ENCODE measurements at places on chromosomes 6 and 20.

- DNase-seq = no peak
Measured at GRCh38 chr20:62737271-62737811, 28.7 kb downstream of the NTSR1 start.

DNA sequence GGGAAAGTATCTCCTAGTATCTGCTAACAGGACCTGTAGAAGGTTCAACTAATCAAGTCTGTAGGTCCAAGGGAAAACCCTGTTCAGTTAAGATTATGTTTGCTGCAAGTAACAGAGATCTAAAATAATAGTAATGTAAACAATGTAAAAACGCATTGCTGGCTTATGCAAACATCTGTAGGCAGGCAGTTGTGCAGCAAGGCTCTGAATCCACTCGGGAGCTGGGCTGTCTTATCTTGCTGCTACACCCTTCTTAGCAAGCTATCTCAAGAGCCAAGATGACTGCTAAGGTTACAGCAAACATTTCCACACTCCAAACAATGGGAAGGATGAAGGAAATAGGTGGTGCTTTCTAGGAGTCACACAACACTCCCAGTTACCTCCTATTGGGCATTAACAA, 397.3 kb upstream of the NRSN1 start:
- no peak for DNase-seq

DNA sequence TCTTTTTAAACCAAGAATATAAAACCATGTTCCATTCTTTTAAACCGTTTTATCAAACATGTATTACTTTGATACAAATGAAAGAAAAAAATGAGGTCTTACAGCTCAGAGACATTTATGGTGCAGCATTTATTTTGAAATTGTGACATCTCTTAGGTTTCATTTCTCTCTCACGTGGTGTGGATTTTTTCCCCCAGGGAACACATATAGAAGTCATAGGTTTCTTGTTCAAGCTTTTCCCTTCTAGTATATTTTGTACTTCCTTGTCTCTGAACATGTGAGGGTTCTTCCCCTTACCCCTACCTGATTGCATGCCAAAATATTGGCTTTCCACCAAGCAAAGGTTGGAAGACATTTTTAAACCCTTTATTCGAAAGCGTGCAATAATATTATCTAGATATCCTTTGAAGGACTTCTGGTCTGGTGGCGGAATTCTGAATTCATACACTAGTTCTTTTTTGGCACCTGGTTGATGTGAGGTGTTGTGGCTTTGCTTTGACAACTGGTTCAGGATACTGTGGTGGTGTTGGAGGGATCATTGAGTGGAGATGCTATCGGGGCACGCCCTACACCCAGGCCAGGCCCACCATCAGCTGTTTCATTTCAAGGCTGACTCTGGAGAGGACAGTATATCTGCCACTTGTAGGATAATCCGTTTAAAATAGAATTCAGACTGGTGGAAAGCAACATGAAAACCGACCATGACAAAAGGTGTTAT, 5.6 kb upstream of the FAM50B start:
- DNase-seq = no peak

GRCh38 chr6:122429323-122429722, 29.9 kb downstream of the HSF2 start:
- DNase-seq = no peak

DNA sequence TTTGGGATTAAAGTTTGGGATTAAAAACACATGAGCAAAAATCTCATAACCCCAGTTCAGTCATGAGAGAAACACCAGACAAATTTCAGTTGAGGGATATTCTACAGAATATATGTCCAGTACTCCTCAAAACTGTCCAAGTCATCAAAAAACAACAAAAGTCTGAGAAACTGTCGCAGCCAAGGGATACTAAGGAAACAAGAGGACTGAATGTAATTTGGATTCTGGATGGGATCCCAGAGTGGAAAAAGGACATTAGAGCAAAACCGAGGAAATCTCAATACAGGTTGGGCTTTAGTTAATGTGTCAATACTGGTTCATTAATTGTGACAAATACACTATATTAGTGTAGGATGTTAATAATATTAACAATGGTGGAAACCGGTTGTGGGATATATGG, 219.3 kb downstream of the BCKDHB start:
- DNase-seq = no peak

DNA sequence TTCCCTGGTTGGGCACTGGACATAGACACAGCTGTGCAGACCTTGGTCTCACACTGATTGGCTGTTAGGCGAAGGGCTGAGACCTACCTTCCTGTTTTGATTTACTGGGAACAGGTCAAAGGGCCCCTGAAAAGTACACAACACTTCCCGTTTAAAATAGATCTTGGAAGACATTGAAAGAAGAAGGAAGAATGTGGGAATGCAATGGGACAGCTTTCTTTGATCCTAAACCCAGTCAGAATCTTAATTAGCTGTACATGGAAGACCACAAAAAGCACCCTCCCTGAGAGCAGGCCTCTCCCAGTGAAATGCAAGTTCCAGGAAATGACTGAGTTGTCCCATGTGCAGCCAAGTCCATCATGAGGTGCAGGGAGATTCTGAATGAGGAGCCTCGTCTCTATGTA, 83.6 kb upstream of the EXOC2 start:
- no peak for DNase-seq

- DNase-seq = no peak
Measured at GRCh38 chr6:132525866-132526265, 12.2 kb upstream of the TAAR9 start.

GRCh38 chr6:38603496-38603895, 36.2 kb downstream of the BTBD9 start:
- DNase-seq = no peak

GRCh38 chr20:54305421-54305820, 97.5 kb downstream of the PFDN4 start:
- DNase-seq = no peak

- DNase-seq = no peak
Measured at GRCh38 chr20:19211252-19211651, 1.2 kb upstream of the SLC24A3 start.

GRCh38 chr20:62629864-62630470, 12.3 kb upstream of the SLCO4A1 start:
- DNase-seq = no peak

GRCh38 chr20:44241796-44242195, 5.3 kb upstream of the GDAP1L1 start:
- no peak for DNase-seq

DNA sequence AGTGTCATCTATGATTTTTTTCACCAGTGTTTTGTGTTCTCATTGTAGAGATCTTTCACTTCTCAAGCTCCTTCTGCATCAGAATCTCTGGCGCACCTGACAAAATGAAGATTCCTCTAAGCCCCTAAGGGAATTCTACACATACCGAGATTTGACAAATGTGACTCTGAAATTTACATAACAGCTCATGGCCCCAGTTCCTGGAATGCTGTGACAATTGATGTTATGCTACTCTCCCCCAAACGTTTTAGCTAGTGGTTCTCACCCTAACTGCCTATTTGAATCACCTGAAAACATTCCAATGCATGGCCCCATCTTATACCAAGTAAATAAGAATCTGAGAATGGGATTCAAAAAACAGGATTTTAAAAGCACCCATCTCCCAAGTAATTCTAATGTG, 162.1 kb upstream of the FKBP1C start:
- no peak for DNase-seq

DNA sequence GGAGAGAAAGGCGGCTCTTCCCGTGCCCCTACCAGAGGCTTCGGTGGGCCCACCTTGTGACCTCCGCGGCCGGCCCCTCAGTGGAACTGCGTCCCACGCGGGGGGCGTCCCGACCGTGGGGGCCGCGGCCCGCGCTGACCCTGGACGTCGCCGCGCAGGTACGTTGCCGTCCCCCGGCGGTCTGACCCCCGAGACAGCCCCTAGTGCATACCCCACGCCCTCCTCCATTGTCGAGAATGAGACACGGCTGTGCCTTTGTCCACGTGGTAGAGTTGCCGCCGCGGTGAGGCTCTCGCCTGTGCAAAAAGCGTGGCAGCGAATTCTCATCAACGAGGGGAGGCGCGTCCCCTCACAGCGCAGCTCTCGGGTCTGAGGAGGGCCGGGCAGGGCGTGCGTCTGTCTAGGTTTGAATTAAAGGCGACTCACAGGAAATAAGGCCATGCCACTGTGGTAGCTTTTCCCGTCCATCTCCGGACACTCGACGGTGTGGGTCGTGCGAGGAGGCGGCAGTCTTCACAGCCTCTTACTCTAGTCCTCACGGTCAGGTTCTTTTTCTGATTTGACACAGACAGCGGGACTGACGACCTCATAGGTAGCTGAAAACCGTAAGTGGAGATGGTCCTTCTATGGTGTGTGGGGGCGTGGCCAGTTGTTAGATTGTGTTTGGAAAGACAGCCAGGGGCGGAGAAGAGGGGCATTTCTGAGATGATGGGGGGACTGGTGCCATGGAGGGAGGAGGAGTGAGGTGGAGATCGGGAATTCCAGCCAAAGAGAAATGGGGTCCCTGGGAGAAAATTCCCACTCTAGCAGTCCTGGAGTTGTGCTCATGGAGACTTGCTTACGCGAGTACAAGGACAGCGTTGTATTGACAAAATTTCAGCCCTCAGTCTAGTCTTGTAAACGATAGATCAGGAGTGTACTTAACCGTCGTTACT, 580 bp downstream of the NXT1 start:
- DNase-seq = peak; percentile 58

- no peak for DNase-seq
Measured at GRCh38 chr6:134093007-134093573, 40.7 kb upstream of the SLC2A12 start.

DNA sequence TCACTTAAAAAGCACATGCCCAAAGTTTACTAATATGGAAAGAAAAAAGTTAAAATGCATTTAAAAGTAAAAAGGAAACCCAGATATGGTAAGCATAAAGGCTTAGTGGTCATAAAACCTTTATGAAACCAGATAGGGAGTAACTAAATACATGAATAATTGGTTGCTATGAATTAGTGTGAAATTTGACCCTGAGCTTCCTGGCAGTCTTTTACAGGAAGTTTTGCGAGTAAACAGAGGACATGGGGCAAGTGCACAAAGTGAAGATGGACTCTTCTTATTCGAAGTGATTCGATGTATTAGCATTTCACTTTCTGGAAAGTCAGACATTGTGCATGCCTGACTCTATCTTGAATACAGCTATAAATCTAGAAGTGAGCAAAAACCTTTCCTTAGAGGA, 90.9 kb upstream of the MLIP start:
- peak; percentile 3 for DNase-seq

DNA sequence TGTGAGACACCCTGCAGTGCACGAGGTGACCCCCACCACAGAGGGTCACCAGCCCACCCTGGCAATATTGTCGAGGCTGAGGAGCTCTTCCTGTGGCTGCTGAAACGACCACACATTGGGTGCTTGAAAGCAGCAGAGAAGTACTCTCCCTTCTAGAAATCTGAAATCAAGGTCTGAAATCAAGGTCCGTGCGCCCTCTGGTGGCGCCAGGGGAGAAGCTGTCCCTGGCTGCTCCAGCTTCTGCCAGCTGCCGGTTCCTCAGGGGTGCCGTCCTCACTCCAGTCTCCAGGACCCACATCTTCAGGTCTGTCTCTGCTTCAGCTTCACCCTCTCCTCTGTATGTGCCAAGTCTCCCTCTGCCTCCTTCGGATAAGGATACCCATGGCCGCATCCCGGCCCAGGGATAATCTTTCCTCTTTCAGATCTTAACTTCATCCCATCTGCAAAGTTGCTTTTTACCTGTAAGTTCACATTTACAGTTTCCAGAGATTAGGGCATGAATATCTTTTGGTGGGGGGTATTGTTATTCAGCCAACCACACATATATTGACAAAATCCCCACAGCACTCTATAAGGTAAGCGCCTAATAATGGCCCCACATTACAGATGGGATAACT, 108.3 kb upstream of the PHACTR3 start:
- DNase-seq = peak; percentile 64
